ENCODE measurements at places on chromosomes 16 and 17.
A peak's percentile ranks its signal among the peaks of the same experiment; 100 is the strongest.

DNA sequence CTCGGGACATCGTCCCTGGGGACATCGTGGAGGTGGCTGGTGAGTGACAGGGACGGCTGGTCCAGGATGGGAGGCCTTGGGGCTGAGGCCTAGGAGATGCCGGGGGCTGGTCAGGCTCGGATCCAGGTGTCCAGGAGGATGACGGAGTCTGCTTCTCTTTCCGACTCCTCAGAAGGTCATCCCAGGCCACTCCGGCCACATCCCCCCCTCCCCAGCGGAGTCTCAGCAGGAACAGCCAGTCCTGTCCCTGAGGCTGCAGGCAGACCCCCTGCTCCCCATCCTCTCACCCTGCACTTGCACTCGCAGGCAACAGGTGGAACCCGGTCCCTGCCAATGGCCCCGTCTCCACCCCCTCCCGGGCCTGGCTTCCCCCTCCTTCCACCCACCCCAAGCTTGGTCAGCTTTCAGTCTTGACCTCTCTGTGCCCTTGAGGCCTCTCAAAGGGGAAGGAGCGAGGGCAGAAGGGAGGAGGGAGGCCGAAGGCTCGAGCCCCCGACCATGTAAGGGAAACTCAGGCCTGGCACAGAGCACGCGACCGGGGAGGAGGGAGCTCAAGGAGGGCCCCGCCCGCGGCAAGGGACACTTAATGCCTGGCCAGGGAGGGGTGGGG is 4.4 kb downstream of the ATP2A1 start:
- no peak for DNase-seq

DNA sequence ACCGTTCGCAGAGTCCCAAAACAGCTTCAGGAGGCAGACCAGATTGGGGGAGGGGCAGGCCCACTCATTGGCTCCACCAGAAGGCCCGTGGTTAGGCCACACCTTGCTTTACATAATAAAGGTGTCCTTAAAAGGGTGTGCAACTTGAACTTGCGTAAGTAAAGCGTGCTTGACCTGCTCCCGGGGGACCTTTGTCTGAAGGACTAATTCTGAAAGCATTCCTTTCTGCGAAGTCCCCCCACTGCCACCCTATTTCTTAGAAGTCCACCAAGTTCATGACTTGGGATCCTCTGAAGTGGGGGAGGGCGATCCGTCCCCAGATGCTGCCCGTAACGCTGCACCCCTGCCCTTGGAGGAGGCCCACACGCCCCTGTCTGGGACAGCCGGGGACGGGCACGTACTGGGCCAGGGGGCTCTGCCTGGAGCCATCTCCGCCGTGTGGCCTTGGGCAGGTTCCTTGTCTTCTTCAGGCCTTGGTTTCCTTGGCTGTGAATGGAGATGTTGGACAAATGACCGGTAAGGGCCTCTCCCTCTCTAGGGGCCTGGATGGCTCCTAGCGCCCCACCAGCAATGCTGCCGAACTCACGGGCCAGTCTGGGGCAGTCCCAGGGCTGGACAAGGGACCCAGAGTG is 823 bp upstream of the ZNF469 start:
- no peak for DNase-seq

GRCh38 chr16:30354423-30355143 is 525 bp downstream of the CD2BP2 start:
- DNase-seq: no peak

DNA sequence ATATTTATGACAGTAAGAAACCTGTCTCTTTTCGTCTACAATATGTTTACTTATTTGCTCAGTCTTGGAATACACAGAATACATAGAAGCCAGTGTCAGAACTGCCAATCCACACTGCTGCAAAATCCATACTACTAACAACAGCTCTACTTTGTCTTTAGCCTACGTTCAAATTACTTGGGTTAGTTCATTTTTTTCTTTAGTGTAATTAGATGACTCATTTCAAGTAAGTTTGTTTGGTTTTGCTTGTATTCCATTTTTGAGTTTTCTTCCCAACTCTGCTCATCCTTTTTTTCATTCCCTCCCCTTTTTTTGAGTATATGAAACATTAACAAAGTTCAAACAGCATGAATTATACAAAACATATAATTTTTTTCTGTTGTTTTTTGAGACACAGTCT is 16.9 kb downstream of the CMC2 start:
- no peak for DNase-seq

DNA sequence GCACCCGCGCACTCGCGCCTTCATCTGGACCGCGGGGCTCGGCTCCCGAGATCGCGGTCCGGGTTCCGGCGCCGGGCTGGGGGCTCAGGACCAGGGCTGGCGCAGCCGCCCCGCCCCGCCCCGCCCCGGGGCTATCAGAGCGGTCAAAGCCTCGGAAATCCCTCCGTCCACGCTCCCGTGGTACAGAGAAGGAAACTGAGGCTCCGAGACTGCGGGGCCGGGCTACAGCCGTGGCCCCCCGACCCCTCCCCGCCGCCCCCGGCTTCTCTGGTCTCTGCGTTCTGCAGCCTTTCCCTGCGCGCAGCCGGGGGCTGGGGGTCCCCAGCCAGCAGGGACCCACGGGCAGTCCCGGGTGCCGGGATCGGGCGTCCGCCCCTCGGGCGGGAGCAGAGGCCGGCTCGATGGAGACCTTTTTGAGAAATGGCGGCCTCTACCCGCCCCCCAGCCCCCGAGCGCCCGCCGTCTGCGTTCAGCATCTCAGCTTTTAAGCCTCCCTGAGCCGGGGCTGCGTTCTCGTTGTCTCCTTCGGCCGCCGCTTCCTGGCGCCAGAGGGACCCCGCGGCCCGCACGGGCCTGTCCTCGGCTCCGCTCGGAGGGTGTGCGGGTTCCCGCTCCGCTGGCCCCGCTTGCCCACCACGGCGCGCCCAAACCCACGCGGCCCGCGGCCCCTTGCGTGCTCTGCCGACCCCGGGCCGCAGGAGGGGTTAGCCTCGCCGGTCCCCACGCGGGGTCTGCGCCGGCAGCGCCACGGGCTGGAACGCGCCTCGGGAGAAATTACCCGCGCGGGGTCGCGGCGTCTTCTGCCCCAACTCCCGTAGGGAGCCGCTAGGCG is 1.5 kb upstream of the NPTX1 start:
- no peak for DNase-seq

- no peak for DNase-seq
Observed at GRCh38 chr17:77726549-77727006, 231.9 kb upstream of the TNRC6C start.

DNA sequence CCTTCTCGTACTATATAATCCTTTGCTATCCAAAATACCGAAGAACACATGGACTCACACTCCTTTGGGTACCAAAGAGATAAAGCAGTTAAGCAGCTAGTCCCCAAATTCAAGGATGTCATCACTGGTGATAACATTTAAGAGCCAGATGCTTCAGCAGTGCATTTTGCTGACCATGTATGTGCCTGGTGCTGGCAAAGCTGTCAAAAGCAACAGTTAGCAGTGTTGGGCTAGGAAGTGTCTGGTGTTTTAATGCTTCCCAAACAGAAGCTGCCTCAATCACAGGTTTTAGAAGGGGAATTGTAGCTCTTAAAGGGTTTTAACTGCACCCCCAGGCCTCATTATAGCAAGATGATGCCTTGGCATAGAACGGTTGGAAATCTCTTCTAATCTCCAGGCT is 4.7 kb downstream of the FAM117A start:
- DNase-seq: no peak

DNA sequence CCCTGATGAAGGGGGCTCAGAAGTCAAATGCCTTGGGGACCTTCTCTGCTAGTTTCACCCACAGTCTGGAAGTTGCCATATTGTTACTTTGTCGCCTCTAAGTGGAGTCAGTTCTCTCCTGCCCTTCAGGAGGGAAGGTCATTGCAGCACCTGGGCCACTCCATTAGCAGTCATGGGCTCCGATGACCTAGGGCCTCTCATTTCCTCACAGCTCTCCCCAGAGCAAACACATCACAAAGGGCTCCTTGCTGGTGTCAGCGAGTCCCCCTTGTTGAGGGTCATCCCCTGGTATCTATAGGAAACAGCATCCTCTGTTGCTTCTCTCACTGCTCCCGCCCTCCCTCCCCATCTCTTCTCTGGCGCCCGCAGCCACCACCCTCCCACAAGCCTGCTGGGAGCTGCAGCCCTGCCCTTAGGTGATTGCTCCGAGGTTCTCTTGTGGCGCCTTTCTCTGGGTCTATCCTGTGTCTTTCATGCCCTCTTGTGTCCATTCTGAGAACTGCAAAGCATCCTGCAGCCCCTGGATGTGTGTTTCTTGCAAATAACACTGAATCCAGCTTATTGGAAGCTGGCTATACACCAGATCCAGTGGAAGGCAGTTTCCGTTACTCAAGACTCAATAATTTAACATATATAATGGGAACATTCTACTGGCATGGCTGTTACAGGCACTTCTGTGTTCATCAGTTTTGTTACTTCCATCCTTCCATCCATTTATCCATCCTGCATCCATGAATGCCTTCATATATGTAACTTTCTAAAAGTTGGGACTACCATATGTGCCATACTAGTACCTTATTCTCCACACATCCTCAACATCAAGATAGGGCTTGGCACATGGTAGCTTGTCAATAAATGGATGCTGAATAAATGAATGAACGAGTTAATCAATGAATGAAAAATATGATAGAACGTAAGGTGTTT is 21.2 kb downstream of the PDILT start:
- peak; percentile 4 for DNase-seq

- DNase-seq: no peak
Observed at GRCh38 chr16:86697715-86698114, 119.4 kb downstream of the FOXL1 start.

DNA sequence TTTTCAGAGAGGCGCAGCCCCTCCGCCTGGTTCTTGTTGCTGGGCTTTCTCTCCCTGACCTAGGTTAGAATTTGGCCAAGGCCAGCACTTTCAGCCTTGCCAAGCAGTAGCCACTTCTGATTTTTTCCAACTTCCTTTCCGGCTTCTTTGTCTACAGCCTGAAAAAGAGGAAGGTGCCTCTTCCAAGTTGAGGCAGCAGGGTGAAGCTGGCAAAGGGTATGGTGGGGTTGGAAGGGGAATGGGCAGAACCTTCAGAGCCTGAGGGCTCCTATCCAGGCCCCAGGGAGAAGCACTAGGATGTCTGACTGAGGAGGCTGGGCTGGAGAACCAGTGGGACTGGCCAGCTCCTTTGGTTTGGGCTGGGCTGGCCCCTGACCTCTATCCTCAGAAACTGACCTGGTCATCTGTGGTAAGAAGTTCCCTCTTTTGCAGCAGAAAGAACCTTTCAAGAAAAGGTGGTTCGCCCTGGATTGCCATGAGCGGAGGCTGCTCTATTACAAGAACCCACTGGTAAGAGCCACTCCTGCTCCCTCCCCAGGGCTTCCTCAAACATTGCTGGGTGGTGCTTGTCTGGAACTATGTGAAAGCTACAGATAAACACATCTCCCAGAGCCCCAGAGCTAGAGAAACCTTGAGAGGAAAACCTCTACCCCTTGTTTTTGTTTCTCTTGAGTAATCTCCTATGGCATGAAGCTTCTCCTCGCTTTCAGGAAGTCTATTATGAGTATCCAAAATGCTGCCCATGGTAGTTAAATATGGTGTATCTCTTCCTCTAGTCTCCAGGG is 16.6 kb upstream of the RNF135 start:
- DNase-seq: no peak

DNA sequence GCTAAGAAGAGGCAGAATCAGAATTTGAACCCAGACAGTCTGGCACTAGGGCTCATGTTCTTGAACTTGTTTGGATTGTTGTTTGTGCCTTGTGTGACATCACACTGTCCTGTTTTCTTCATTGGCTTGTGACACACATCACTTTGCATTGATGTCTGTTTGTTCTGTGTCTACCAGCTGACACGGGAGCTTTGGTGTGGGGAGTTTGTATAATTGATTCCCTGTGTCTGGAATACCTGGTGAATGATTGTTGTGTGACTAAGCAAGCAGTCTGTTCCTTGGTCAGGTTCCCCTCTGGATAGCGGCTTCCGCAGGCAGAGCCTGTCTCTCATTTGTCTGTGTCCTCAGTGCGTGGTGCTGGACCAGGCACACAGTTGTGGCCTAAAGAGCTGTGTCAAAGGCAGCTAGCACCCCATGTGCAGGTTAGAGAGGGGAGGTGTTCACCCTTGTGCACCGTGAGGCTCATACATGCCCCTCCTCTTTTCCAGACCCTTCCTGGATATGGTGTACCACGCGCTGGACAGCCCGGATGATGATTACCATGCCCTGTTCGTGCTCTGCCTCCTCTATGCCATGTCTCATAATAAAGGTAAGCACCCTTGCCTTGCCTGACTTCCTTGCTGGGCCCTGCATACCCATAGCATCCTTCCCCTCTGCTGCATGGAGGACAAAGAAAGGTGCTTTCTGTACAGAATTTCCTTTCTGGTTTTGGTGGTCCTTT is 80.1 kb downstream of the CLEC16A start:
- no peak for DNase-seq

DNA sequence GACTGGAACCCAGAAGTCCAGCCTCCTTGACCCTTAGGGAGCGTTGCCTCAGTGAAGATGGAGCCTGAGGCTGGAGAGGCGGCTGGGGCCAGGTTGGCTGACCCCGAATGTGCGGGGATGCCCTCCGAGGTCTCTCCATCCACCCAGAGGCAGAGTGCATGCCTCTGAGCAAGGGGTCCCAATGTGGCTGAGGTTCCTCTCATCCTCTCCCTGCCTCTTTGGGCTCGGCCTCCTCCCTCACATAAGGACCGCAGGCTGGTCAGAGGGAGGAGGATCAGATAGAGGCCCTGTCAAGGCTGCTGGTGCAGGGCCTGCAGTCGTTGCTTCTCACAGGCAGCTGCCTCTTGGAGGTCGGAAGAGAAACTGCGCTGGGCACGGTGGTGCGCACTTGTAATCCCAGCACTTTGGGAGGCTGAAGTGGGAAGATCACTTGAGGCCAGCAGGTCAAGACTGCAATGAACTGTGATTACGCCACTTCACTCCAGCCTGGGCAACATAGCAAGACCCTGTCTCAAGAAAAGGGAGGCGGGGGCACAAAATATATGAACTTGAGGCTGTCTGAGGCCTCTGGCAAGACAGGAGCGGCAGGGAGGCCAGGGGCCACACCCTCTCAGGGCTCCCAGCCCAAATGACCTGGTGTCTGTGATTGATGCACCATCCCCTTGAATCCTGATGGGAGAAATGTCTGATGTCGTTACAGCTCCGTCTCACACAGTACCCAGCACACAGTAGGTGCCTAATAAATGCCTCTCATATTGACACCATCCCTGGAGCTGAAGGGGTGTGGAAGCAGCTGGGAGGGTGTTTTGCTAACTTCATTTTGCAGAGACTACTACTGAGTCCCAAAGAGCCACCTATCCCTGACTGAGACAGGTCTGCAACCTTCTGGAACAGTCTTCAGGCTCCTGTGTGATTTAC is 220.1 kb upstream of the GSE1 start:
- DNase-seq: no peak

DNA sequence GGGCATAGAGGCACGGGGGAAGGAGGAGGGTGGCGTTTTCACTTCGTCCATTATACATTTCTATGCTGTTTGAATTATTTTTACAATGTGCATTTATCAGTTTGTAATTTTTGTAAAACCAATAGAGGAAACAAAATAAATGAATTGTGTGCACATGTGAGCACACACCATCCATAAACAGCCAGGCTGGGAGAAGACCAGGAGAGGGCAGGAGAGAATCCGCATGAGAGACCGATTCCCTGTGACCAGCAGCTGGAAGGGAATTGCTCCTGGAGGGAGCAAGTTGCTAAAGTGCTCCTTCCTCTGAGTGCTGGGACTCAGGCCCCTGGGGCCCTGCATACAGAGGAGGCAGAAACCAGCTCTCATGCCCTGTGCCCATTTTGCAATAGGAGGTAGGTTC is 126.0 kb downstream of the ABCC12 start:
- DNase-seq: no peak

- no peak for DNase-seq
Observed at GRCh38 chr16:8907096-8907495, 24.9 kb downstream of the LITAFD start.

- no peak for DNase-seq
Observed at GRCh38 chr17:58231641-58232040, 6.7 kb upstream of the LPO start.
